ENCODE measurements at places on chromosomes 2 and 18.

- DNase-seq = no peak
Observed at GRCh38 chr18:79139206-79139605, 70.0 kb downstream of the ATP9B start.

- no peak for DNase-seq
Observed at GRCh38 chr2:104415284-104415683, 438.6 kb upstream of the POU3F3 start.

DNA sequence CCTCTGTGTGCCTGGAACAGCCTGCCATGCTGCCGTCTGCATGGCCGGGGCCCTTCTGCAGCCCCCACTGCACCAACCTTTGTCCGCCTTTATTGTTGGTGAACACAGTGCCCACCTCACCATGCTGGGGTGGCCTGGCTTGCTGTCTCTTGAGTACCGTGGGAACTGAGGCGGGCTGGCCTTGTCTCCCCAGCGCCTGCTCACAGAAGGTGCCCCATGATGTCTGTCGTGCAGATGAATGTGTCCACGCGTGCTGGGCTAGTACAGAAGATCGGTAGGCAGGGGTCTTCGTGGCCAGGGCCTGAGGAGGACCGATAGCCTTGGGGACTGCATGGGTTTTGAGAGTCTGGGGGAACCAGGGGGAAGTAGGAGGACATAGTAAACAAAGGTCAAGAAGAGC lies 242.4 kb downstream of the LDLRAD4 start:
- no peak for DNase-seq

DNA sequence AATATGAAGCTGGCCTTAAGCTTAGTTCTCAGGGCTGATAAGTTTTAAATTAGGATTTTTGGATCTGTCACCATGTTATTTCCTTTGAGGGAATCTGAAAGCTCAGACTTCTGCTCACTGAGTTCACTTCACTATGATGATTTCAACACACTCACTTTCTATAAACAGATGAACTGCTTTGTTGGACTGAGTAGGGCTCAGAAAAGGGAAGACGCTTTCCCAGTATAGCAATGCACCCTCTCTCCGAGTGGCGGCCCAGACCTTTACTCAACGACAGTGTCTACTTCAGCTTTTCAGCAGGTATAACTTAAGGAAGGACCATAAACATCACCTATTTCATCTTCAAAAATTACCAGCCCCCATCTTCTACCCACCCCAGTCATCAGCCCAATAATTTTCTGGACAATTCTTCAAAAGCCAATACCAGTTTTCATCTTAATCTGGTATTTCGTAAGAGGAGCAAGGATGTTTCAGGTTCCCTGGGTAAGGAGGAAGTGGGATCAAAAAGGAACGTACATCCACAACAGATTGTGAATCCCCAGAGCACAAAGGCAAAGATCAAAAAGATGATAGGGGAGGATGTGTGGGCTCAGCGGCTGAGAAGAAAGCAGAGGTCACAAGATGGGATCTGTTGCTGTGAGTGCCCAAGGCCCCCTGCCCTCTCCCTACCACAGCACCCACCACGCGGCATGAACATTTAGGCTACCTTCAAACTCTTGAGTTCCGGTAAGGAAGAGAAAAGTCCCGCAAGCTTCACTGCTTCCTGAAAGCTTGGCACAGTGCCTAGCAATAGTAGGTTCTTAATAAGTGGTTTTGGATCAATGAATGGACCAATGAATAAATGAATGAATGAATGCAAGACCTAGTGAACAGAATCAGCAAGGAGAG lies 41.9 kb downstream of the LPIN2 start:
- DNase-seq = no peak

GRCh38 chr2:169158874-169159273 lies 89.5 kb downstream of the DHRS9 start:
- DNase-seq = no peak

GRCh38 chr2:109660046-109660860 lies 46.1 kb downstream of the SOWAHC start:
- DNase-seq = no peak

Measured in BJ (cell line).